ENCODE measurements at places on chromosomes 7 and 10.

DNA sequence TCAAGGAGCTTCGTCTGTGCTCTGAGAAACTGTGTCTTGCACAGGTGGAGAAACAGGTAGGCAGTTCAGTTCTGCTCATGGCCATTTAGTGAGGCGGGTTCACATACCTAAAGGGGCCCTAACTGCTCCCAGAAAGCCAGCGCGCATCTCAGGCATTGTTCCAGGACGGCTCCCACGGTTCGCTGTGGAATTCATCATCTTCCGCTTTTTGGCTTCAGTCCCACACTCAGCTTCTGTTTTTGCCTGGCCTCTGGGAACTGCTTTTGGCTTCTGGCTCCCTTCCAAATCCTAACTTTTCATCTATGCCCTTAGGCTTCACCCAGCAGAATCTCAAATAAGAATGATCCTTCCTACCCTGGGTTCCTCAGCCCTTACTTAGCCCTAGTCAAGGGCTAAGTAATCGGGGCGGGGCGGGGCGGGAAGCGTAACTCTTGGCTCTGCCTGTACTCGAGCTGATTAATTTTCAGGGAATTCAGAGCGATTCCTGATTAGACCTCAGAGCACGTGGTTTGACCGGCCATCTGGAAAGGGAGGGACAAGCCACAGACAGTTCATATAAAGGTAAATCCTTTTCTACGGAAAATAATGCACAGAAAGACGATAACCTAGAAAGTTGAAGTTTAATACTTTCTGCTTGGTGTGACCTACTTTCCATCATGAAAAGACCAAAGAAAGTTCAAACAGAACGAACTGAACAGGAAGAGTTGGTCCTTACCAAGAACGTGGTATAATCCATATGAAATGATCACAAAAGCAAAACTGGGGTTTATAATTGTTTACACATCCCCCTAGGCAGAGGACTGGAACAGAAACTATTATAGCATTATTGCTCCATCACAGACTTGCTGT lies 105.7 kb downstream of the ST8SIA6 start:
- DNase-seq: no peak

GRCh38 chr10:96208271-96208670 lies 63.1 kb downstream of the BLNK start:
- DNase-seq: no peak

GRCh38 chr7:40780460-40780859 lies 645.7 kb downstream of the SUGCT start:
- no peak for DNase-seq

- DNase-seq: peak; percentile 39
Measured at GRCh38 chr10:97320480-97321031, 1.5 kb downstream of the FRAT1 start.

GRCh38 chr10:76393875-76394706 lies 962.7 kb downstream of the LRMDA start:
- no peak for DNase-seq

DNA sequence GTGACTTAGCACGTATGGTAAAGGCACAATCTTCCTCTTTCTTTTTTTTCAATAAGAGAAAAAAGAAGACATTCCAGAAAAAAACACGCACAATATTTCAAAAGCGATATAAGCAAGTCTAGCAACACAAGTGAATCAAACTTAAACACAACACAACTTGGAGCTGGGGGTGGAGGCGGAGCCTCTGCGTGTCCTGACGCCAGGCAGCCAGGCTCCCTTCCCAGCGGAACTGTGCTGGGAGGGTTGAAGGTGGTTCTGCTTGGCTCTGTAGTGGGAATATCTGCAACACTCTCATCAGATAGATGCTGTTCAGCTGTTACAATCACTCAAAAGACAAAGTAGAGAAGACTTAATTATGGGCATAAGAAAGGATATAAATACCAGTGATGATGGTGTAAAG lies 211.4 kb downstream of the WDR37 start:
- DNase-seq: no peak

DNA sequence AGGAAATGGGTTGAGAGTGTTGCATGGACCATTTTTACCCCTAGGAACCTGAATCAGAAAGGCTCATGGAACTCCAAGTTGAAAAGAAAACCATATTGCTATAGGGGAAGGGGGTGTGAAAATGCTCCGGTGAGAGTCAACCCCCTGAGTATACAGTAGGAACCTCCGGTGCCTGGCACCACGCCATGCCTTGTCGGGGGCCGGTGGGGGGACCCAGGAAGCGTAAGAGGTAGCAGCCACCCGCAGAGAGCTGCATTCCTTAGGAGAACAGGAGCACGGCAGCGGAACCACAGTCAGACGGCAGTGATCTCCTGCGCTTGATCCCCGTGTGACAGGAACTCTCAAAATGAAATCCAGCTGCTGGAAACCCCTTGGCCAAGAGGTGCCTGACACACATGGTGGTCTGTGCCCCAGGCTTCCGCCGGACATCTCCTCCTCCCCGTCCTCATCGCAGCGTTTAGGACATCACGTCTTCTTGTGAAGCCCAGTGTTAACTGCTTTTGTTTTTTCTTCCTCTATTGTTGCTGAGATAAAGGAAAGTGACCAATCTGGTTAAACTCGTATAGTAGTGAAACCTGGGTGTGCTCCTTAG lies 186.8 kb downstream of the CELF2 start:
- no peak for DNase-seq

DNA sequence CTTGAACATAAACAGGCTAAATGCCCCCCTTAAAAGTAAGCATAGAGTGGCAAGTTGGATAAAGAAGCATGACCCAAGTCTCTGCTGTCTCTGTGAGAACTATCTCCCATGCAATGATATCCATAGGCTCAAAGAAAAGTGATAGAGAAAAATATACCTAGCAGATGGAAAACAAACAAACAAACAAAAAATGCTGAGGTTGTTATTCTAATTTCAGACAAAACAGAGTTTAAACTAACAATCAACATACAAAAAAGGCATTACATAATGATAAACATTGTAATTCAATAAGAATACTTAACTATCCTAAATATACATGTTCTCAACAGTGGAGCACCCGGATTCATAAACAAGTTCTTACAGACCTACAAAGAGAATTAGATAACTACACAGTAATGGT lies 626.2 kb upstream of the CNTNAP2 start:
- DNase-seq: no peak

DNA sequence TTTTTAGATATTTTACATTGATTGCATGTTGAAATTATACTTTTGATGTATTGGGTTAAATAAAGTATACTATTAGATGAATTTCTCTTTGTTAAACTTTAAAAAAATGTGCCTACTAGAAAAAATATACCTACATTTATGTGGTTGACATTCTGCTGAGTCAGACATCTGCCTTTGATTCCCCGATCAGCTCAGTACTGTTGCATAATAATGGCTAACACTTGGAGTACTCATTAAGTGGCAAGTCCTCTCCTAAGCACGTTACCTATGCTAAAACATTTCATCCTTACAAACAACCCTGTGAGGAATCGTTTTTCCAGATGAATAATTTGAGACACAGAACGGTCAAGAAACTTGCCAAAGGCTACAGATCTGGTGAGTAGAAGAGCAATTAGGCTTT lies 14.0 kb upstream of the SEM1 start:
- DNase-seq: no peak

- DNase-seq: no peak
Measured at GRCh38 chr7:151455690-151456089, 15.7 kb upstream of the CRYGN start.

- no peak for DNase-seq
Measured at GRCh38 chr7:106756071-106756470, 95.1 kb upstream of the CCDC71L start.

- no peak for DNase-seq
Measured at GRCh38 chr10:71243756-71244395, 31.5 kb downstream of the UNC5B start.

DNA sequence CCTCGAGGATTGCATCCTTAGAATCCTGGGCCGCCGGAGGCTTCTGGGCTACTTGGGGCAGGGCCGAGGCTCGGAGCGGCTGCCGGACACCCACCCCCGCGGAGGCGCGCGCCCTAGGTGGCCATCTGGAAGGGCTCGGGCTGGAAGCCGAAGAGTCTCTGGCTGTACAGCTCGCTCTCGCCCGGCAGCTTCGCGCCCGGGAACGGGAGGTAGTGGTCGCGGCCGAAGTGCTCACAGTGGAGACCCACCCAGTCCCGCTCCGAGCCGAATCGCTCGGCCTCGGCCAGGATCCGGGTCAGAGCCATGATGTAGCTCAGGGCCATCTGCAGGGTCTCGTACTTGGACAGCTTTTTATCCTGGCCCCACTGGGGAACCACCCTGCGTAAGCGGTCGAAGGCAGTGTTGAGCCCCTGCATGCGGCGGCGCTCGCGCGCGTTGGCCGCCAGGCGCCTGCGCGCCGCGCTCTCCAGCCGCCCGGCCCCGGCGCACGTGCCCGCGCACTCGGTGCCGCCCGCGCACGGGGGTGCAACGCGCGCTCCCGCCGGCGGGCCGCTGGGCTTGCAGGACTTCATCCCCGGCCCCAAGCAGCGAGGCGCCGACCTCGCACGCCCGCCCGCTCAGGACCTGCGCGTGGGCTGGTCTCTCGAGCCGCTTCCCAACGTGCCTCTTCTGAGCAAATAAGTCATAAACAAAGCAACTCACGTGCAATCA lies 652 bp downstream of the ATOH7 start:
- peak; percentile 76 for DNase-seq

DNA sequence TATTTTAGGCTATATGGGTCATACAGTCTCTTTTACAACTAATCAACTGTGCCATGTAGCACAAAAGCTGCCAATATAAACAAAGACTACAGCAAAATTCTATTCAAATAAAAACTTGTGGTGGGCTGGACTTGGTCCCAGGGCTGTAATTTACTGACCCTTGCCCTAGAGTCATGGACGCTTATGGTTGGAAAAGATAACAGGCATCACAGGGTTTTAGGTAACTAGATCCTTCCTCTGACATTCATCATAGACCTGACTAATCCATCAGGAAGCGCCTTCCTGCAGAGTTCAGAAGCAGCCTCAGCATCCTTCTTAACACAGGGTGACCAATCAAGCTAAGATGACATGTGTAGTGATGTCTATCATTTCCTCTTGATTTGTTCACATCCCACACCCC lies 40.2 kb upstream of the GPAM start:
- DNase-seq: no peak

DNA sequence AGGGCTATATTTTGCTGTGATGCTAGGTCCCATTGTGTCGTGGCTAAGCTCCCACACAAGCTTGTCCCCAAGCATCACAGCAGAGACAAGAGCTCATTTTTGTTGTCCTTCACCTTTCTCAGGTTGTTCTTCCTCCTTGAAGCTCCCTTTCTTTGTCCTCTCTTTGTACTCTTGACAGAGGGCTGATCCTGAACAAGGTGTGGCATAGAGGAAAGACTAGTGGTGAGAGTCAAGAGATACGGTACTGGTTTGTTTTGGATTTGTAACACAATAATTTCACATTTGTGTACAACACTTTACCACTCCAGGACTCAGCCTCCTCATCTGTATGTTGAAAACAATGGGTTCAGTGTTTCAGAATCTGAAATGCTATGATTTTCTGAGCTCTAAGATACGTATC lies 41.0 kb downstream of the MAGI2 start:
- no peak for DNase-seq

DNA sequence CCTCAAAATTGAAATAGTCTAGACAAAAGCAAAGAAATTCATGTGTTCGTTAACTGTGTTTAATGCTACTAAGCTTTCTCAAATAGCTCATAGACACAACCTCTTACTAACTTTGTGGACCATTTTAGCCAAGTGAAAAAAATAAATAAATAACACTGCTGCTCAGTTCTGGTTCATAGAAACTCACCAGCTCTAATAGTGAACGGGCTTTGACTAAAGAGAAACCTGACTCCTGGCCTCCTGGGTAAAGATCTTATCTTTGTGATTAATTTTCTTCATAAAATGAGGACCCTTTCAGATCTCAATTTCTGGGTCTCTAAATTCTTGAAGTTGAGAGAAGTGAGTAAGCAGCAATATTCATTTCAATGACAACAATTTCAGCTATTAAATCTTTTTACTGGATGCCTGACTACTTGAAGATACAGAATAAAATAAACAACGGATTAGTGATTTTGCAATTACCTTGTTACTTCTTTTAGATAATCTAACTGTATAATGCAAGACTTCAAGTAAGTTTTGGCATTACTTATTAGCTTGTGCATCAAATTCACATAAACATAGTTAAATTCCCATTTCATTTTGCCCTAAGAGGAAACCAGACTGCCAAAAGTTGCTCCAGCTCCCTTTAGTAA lies 3.1 kb downstream of the CADPS2 start:
- DNase-seq: no peak

DNA sequence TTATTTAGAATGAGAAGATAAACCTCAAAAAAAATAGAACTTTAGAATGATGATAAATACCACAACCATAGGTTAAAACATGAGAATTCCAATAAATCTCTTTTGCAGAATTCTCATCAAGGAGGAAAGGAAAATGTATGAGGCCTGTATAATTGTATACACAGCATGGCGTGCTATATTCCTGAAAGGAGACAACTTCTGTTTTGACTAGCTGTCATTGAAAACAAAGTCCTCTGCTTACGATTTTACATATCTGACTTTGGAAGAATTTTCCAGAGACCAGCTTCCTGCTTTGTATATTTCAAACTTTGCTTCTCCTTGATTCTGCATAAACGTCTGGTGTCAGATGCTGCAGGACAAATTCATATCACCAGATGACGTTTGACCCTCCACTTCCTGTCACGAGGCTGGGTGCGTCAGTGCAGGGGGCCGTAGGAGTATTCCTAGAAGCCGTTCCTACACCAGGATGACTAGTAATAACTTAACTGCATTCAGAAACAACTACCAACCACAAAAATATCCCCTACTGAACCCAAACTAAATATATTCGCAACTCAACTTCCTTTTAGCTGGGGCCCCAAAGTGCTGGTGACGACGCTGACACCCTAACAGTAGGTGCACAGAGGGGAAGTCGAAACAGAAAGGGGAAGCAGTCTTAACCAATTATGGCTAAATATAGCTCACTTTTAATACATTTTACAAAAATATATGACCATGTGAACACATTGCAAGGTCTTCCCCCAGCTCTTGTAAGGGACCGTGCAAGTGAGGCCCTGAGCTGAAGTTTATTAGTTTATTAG lies 178.6 kb upstream of the INHBA start:
- DNase-seq: no peak

DNA sequence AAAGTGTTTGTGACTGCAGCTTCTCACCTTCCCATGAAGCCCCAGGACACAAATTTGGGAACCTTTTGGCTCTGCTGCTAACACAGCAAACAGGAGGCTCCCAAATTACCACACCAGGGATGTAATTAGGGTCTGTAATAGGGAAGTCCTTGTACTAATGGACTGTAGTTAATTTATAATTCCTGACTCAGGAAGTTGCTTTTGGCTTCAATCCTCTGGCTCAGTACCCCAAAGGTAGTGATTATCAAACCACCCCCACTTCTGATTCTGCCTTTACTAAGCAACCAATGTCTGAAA lies 3.8 kb upstream of the MALSU1 start:
- no peak for DNase-seq

DNA sequence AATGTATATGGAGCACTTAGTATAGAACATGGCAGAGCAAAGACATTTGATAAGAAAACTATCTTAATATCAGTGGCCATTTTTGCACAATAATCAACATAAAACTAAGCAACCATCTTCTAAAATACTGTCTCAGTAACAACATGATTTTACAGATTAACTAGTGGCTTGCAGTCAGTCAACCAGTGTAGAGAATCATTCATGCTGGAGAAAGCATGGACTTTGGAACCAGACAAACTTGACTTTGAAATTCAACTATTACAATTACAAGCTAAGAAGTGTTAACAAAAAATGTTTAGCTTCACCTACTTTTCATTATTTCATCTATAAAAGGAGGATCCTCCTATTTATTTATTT lies 27.7 kb downstream of the CUBN start:
- no peak for DNase-seq
